ENCODE measurements at places on chromosomes 2 and 18.

DNA sequence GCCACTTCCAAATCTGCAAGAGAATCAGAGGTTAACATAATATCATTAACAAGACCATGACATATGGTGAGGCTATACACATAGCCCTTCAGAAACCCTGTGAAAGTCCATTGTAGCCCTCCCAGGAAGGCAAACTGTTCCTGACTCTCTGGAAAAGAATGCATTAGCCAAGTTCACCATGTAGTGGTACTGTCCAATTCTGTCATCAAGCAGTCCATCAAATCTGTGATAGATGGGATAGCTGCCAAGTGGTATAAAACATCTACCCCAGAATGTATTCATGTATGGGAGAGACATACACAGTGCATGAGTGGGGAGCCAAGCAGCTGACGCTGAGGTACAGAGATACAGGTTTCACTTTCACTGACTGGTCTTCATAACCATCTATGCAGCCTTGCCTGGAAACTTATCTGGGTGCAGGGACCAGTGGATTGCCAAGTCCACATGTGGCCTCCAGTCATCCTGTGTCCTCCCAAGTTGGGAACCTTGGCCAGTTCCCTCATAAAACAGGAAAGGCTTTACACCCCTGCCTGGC, 281.1 kb downstream of the MBD2 start:
- DNase-seq, result no peak

DNA sequence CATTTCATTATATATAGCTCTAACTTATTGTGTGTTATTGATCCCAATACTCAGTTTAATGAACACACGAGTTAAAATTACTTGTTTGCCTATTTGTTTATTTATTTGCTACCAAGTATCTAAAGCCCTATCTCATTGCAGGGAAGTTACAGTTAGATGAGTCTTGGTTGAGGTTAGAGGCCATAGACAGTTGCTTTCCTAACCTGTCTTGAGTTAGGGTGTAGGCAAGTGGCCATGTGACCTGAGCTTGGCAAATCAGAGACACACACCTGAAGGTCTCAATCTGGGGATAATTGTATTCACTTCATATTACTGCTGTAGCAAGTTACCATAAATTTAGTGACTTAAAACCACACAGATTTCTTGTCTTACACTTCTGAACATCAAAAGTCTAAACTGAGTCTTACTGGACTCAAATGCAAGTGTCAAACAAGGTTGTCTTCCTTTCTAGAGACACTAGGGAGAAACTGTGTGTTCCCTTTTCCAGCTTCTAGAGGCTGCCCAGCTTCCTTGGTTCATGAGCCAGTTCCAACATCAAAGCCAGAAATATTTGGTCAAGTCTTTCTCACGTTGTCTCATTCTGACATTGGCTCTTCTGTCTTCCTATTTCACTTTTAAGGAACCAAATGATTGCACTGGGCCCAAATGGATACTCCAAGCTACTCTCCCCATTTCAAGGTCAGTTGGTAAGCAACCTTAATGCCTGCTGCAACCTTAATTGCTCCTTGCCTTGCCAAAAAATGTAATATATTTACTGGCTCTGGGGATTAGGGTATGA, 39.7 kb downstream of the COL3A1 start:
- no peak for DNase-seq

DNA sequence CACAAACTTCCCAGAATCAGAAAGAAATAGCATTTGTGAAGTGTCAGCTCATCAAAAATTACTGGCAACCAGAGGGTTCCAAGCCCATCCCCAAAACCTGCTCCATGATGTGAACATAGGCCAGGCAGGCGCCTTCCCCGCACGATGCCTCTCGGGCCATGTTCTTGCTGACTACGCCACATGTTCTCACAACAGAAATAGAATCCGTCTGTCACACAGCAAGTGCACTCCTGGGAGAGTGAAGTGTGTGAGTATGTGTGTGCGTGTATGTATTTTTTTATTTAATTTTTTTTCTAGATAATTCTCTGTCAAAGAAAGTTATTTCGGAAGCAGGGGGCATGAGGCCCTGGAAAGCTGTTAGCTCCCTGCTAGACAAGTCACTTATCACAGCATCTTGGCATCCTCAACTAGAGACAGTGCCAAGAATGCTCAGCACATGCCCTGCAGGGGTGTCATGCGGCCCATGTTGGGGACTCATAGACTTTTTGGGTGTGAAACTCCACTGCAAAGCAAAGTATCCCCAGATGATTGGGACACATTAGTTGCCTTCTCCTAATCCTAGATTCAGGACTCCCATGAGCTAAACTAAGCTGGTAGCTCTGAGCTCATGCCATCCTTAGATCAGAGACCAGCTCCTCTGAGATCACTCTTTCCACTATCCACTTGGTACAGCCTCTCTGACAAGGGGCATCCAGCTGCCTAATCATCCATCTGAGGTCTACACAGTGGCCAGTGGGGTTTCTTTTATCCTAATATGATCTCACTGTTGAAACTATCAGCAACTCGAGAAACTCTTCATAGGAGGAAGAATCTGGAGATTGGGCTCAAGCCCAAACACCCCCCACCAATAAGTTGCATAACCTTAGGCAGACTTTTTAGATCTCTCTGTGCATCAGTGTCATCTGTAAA, 53.2 kb upstream of the CYRIA start:
- no peak for DNase-seq

- DNase-seq, result no peak
Measured at GRCh38 chr2:155840661-155841060, 491.9 kb downstream of the NR4A2 start.

DNA sequence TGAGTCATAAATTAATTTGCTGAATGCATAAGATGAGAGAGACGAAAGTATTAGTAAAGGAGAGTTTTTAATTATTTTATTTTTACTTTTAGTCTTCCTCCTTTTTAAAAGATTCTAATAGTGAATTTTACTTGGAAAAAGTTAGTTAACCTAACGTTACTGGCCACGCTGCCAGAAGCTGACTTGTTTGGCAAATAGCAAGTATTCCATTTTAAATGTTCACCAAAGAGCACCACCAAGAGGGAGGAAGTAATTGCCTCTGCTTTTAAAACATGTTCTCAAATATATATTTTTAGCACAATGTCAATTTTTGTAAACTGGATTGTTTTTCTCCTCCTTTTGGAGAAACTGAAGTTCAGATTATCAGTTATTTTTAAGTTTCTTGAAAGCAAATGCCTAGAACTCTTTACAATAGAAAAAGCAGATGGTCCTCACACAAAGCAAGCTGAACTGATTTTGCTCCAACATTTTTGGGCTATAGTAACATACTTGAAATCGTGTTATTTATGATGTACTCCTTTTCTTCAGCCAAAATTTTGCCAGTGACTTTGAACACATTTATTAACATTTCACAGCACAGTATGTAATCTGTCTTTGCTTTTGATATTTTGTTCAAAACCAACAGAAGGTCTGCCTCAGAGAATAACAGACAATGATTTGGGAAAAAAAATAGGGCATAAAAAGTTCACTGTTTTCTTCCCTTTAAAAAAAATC, 1311.0 kb upstream of the FAM98A start:
- no peak for DNase-seq

- no peak for DNase-seq
Measured at GRCh38 chr18:79368681-79369080, 27.0 kb upstream of the NFATC1 start.

- peak; percentile 60 for DNase-seq
Measured at GRCh38 chr2:241035142-241035817, 36.9 kb downstream of the SNED1 start.

DNA sequence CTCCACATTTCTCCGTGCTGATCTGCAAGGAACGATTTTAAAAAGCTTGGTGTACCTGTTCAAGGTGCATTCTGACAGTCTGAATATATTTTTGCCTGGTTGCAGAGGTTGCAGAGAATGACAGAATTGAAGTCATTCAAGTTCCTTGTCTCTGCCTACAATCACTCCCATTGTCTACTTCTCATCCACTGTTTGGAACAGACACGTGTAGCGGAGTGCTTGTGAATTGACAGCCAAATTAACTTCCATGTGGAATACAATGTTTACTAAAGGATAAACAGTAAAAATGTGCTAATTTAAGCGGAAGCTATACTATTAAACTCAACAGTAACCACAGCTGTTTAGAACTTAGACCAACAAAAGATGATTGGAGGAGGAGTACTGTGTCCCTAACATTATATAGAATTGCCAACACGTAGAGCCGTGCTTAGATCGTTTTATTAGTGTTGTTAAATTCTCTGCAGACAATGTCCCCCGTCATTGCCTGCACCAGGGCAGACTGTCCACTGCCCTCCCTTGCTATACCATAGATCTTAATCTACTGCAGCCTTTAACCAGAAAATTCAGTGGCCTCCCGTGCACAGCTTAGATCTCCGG, 87.3 kb upstream of the ZCCHC2 start:
- no peak for DNase-seq

DNA sequence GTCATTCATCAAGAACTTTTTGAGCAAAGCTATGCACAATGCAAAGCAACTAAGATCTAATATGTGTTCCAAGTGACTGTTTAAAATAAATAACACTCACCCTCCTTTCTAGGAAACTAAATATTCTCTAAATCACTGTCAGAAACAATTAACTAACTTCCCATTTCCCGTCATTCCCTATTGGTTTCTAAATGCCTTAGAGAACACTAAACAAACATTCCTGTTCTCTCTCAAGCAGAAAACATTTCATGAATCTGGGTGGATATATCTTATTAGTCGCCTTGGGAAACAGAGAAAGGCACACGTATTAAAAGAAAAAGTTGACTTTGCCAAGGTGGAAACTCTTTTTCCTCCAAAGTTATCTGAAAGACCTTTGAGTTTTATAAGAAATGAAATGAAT, 735.2 kb downstream of the MBD2 start:
- no peak for DNase-seq

DNA sequence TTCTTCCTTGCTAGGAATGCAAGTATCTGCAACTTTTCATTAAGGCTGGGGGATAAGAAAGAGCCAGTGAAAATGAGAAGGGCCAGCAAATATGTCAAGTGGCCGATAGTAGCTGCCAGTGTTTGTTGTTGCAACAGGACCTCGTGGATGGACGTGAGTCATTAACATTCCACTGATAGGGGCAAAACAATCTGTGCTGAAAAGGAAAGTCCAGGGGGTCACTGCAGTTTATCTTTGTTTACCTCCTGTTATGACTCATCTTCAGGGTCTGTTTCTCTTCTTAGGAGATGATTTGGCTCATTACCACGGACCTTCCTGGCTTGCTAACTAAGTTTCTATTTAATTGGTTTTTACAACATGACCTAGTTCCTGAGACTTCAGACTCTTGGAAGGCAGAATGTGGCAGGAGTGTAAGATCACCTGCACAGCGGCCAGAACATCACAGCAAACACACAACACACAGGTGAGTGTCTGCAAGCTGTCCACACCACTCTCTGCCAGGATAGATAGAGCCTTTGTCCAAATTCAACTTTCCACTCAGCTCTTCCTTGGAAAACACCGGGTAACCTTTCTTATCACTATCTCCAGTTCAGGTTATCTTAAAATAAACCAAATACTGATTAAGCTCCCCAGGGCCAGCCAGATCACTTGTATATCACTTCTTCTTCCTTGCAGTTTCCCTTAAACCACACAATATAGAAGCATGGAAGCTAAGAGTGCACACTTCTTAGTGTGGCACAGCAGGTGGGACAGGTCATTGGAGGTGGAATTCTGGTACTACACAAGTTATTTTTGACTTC, 157.5 kb upstream of the LMAN1 start:
- DNase-seq, result no peak

GRCh38 chr2:204051476-204051875, 114.9 kb downstream of the ICOS start:
- DNase-seq, result no peak

DNA sequence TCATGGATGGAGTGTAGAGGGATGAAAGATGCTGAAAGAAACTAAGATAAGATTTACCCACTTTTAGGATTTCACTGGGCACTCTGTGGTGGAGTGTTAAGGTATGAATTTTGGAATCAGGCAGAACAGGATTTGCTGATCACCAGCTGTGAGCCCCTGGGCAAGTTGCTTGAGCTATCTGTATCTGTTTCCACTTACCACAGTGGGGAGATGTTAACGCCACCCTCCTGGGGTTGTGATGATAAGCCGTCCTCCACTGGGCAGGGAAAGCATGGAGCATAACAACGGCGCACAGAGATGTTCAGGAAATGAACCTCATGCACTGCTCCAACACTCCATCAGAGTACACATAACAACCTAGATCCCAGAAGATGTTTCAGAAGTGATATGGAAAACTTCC, 160.6 kb downstream of the MTCL1 start:
- DNase-seq, result no peak

- DNase-seq, result no peak
Measured at GRCh38 chr2:201130524-201131186, 14.7 kb downstream of the CFLAR start.

DNA sequence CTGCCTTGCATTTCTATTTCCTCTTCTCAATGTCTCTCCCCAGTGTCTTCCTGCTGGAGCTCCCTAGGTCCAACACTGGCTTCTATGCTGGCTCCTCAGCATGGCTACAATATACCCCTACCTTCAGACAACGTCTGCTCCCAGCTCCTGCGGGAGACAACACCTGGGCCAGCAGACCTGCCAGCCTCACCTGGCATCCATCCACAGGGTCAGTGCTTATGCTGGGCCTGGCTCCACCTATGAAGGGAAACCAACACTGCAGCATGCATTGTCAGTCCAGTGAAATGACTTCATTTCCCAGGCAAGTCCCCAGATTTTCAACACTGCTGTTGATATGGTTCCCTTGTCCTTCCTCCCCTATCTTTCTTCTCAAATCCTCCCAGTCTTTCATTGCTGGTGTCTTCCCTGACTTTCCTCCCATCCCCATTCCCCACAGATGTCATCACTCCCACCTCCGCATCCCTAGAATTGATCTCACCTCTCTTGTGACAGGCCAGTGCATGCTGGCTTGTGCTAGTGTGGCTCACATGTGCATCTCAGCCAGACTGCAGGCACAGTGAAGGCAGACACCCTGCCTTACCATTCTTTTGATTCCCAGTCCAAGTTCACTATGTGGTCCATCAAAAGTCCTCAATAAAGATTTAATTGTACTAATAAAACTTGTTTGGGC, 98.0 kb downstream of the MYO5B start:
- DNase-seq, result no peak

DNA sequence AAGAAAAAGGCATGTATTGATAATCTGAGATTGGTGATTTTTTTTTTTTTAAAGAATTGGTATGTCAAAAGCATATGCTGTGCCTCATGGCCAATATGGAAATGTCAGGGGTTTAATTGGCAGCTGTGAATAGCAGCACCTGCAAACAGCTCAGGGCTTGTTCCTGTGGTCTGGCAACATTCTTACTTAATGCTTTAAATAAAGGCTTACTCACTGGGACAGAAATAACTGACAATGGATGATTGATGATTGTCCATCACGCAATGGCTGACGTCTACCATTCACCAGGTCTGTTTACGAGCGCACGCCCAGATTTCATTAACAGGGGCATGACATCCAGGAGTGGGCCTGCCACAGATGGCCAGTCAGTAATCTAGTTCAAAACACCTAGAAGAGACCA, 66.7 kb downstream of the ETAA1 start:
- no peak for DNase-seq
